ENCODE measurements at places on chromosomes 4 and X. TPM values are rescaled to one million over a fixed set of nuclear protein-coding genes. Genes with fewer than 3 reads are reported as not detected.

DNA sequence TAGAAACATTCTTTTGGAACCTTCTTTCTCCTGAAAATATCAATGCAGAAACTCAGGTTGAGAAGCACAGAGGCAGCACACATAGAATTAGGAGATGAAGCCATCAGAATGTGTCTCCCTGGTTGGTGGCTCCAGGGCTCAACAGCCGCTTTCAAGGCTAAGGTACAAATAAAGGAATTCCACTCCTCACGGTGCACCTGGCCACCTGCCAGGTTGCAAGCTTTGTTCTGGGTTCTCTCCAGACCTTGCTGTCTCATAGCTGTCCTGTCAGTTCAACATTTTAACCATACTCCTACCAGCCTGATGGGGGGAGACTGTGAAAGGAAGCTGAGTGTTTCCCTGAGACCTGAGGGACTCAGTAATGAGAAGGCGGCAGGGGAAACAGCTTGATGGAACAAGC, 96.3 kb upstream of the HPF1 start:
- H3K36me3 ChIP-seq: no peaks in the 10 kb centered on the region
- no peaks in the 10 kb centered on the region for H3K27me3 ChIP-seq
- no peak for DNase-seq

GRCh38 chr4:11397819-11398610, 30.7 kb downstream of the HS3ST1 start:
- H3K27me3 ChIP-seq: no peaks in the 10 kb centered on the region
- H3K4me1 ChIP-seq: no peaks in the 10 kb centered on the region
- DNase-seq: no peak
- no peak overlapping the region for H3K27ac ChIP-seq
- H3K36me3 ChIP-seq: no peaks in the 10 kb centered on the region

GRCh38 chr4:55169352-55169961, 44.1 kb upstream of the KDR start:
- no peaks in the 10 kb centered on the region for H3K36me3 ChIP-seq
- no peak overlapping the region for H3K4me3 ChIP-seq
- no peaks in the 10 kb centered on the region for H3K27me3 ChIP-seq

GRCh38 chr4:157220371-157220881, at the start of gene GRIA2:
Gene GRIA2 (plus strand): TSS chr4:157220728. CDS start chr4:157221043, 315 bp downstream.
- no peak within 1 kb of the TSS for H3K27ac ChIP-seq
- H3K4me1 ChIP-seq: no peaks in the 10 kb centered on the region
- peaks cover 37% of the 10 kb centered on the region for H3K27me3 ChIP-seq
- DNase-seq: peak; percentile 75

CETN2 gene
- 33.5 TPM for total RNA-seq

PIN4 gene
- 7.6 TPM for total RNA-seq

SLITRK2 gene
- 0.61 TPM for total RNA-seq

ADGRA3 gene
- 20.6 TPM for total RNA-seq

Data from left lung (tissue), 14 donors.